ENCODE measurements at places on chromosomes 16 and 17.
A peak's percentile ranks its signal among the peaks of the same experiment; 100 is the strongest.

GRCh38 chr17:72588961-72589360 is 468.1 kb downstream of the SOX9 start:
- DNase-seq = no peak

DNA sequence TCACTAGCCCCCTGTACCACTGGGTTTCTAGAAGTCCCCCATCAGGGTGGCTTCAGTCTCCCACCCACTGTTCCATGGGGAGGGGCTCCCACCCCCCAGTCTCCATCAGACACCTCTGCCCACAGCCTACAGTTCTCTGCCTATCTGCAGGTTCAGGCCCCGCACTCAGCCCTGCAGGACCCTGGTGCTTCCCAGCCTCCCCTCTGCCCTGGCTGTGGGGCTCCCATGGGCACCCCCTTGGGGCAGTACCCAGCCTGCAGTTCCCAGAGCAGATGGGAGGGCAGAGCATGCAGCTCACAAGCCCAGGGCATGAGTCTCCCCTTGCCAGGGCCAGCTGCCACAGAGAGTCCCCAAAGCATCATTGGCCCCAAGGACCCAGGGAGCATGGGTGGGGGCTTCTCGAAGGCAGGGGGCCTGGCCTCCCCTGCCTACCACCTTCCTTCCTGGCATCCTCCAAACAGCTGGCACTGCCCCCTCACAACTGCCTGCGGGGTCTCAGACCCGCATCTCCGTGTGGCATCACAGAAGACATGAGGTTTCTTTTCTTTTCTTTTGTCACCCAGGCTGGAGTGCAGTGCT is 2.8 kb upstream of the MRPL28 start:
- DNase-seq = no peak

DNA sequence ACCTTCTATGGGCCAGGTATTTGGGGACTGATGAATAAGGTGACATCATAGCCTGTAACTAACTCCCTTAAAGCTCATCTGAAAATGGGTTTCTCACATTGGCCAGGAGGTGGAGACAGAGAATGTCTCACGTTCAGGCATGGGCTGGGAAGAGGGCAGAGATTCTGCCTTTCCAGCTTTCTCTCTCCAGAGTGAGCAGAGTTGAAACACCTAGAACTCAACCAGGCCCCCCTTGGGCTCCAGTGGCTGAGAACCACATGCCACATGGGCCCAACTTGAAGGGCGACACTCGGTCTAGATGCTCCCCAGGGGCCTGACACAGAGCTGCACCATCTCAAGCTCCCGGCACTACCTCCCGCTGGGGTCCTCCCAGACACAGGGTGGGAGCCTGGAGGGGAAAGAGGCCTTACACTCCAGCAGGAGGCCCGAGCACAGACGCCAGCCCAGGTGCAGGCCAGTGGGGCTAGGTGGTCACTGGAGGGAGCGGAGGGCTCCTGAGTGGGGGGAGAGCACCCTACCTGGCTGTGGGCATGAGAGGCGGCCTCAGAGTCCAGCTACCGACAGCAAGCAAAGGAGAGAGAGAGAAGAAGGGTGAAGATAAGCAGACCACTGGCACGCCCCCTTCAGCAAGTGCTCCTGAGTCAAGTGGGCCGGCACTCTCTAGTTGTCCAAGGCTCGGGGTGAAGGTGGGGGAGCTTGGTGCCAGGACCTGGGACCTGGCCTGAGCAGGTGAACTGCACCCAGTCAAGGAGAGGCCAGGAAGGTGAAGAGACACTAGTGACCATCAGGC is 55.9 kb downstream of the MYO18A start:
- DNase-seq = peak; percentile 89

DNA sequence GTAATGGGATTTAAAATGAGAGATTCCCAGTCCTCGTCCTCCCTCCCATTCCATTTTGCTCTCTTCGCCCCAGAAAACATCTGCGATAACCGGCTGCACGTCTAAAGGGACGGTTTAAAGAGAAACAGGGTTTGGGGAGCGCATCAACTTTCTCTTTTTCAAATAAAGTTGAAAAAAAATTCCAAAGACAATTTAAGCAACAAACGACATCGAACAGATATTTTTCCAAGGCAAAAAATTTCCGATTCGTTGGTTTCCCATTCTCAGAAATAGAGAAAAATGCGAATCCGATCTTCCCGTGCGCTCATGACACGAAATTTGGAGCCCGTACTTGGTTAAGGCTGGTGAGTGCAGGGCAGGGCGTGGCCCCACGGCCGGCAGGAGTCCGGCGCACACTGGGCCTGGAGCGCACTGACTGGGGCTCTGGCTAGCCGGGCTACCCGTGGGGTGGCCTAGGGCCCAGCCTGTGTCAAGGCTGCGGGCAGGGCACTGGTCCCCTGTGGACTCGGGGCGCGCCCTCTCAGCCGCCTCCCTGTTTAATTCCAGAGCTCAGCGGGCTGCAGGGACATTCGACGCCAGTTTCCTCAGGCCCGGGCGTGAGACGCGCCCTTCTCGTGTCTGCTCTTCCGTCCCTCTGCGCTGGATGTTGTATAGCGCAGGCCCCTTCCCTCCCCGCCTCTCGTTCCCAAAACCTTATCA is 17.9 kb upstream of the ZFHX3 start:
- no peak for DNase-seq

DNA sequence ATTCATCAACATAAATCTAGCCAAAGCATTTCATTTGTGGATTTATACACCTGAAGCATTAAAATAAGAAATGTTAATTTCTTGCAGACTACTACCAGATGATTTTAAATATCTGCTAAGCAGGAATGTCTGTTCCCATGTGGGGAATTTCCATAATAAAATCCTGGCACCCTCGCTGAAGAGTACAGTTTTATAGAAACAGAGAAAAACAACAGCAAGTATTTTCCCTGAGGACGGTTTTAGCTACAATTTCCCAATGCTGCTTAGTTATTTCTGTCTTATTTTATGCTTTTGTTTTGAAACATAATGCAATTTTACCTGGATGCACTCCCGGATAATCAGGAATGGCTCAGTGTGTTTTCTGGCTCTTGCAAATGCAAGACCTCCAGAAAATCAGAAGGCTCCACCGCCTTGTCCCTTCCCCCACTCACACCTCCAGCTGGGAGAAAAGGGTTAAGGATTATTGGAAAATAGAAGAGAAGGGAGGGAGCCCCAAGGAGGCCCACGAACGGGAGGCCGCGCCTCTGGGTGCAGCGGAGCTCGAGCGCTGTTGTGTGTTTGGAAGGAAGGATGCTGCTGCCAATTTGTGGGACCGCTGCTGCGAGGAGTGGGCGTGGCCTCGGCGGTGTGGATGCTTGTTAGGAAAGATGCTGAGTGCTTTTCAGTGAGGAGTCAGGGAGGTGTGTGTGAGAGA is at the start of gene CNTNAP4:
CNTNAP4 (plus strand) TSS at position 657 of the 694 bp plus-strand sequence. CDS start 262 bp downstream, outside the sequence.
- DNase-seq = no peak

- no peak for DNase-seq
These were observed 13.7 kb upstream of the NAGLU start for GRCh38 chr17:42522263-42522790.

DNA sequence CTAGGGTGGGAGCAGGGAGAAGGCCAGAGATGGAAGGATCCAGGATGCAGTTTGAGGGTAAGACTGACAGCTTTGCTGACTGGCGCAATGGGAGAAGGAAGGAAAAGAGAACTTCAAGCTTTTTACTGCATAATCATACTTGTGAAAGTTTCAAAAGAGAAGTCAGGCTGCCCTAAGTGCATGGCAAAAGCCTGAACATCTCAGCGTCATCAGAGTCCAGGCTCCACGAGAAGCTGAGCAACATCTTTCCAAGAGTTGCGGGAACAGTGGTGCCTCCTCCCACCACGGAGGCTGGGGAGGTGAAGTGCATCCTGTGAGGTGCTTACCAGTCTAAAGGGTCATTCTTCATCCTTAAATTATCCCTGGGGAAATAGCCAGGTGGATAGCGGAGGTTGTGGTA is 26.9 kb upstream of the SLC38A8 start:
- DNase-seq = no peak

- DNase-seq = peak; percentile 83
These were observed 163.4 kb upstream of the CIBAR2 start for GRCh38 chr16:85275533-85276249.

DNA sequence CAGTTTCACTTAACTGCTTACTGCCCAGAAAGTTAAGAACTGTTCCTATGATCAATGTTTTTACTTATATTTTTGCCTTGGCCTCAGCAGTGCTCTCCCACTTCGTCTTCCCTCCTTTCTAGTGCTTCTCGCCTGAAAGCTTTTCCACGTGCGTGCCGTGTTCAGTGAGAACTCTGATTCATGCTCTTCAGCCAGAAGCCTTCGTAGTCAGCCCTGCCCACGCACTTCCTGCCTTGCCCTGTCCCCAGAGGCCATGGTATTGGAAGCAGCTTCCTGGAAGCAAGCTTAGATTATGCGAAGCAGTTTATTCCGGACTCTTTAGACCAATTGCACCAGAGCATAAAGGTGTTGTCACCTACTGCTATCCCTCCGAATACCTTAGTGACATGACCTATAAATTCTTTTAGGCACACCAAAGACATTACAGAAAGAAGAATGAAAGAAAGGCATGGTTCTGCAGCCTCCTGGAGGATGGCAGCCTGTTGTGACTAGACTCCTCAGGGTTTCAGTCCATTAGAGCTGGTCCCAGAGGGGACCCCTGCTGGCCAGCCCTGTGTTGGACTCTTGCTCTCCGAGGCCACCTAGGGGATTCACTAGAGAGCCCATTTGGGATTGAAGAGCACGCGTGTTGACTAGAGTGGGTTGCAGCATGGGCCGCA is 105.2 kb downstream of the RPTOR start:
- peak; percentile 78 for DNase-seq

GRCh38 chr17:27756467-27757371 is 43.6 kb downstream of the NOS2 start:
- peak; percentile 77 for DNase-seq

- no peak for DNase-seq
These were observed 81.0 kb downstream of the ATF7IP2 start for GRCh38 chr16:10466861-10467260.

DNA sequence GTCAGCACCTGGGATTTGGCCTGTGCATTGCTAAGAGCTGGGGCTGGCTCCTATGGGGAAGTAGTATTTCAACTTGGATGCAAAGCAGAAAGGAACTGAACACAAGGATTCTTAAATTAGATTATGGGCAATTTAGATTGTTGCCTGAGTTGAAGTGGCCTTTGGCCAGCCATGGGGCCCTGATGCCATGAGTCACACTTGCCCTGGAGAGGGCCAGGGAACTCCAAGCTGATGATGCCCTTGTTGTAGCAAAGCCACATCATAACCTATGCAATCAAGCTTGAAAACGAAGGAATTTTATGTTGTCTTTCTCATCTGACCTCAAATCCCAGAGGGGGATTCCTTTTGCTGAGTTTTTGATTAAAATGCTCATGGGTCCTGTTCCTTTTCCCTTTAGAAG is 3.9 kb upstream of the SPATA32 start:
- no peak for DNase-seq

DNA sequence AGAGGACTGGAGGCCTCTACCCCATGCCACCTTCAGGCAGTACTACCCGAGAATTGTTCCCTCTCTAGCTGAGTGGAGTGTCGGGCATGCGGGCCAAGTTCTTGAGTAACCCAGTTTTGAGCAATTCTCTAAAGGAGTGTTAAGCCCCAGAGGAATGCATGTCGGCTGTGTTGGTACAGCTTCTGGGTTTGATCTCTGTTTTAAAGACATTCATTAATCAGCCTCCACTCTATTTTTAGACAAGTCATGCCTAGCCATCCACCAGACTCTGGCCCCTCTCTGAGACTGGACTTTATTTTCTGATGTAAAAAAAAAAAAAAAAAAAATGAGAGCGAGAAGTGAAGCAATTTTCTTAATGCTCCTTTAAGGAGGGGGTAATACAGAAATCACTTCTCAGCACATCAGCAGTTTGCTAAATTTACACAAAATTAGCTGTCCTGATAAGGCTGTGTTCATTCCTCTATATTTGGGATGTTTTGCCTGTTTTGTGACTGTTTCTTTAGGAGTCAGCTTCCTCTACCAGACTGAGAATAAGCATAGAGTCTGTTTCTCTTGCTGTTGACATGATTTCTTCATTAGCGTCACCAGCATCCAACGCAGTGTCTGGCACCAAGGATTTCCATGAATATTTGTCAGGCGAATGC is 88.7 kb downstream of the AXIN2 start:
- no peak for DNase-seq

DNA sequence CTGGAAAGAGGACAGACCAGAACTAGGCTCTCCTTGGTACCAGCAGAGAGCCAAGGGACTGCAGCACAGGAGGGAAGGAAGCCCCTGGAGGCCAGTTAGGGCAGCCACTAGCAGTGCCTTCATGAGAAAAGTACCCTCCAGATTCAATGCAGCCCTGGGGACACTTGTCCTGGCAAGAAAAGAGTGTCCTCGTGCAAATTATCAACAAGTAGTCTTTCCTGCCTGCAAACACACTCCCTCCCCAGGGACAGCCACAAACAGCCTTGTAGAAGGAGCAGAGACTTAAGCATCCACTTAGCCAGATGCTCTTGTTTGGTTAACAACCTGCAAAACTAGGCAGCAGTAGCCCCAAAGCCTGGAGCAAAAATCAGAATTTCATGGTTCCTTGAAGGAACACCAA is 24.3 kb downstream of the CENPV start:
- DNase-seq = no peak

GRCh38 chr17:50635982-50636803 is 1.5 kb downstream of the ABCC3 start:
- no peak for DNase-seq

GRCh38 chr17:67388986-67389385 is 11.9 kb downstream of the PITPNC1 start:
- DNase-seq = no peak

- DNase-seq = peak; percentile 70
These were observed 4.4 kb downstream of the TP53I13 start for GRCh38 chr17:29572691-29573557.

GRCh38 chr16:87874639-87875427 is 5.5 kb upstream of the SLC7A5 start:
- DNase-seq = peak; percentile 55

DNA sequence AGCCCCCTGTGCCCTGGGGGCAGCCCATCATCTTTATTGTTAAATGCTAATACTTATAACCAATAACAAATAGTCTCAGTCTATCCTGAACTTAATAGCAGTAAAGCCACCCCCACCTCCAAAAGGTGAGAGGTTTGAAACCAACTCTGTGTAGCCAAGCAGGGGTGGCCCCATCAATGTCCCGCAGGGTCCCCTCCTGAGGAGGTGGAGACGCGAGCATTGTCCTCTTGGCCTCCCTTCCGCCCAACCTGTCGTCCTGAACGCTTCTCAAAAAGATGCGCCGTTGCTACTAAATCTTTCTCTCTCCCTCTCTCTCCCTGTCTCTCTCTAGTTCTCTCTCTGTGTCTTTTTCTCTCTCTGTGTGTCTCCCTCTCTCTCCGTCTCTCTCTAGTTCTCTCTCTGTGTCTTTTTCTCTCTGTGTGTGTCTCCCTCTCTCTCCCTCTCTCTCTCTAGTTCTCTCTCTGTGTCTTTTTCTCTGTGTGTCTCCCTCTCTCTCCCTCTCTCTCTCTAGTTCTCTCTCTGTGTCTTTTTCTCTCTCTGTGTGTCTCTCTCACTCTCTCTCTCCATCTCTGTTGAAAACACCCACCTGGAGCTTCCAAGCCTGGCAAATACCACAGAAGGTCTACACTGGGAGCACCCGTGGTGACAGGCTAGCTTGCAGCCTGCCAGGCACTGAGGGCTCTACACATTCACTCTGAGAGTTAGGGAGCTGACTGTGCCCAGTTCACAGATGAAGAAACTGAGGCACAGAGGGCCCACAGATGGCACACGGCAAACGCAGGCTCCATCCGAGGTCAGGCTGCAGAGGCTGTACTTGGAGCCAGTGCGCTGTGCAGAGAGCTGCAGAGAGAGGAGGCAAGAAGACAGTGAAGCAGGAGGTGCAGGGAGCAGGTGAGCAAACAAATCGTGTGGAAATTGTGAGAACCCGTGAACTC is 185.9 kb downstream of the C16orf95 start:
- DNase-seq = no peak

GRCh38 chr17:50258647-50259476 is 15.4 kb upstream of the TMEM92 start:
- DNase-seq = no peak

Measured in hematopoietic multipotent progenitor cell treated with erythropoietin and hydrocortisone succinate and interleukin-3 and kit ligand, for 6 days (in vitro differentiated cells).